Inflammatory macrophage (primary cell): ENCODE measurements at places on chromosomes 13 and 19.
A peak's percentile ranks its signal among the peaks of the same experiment; 100 is the strongest.

- DNase-seq = no peak
Measured at GRCh38 chr19:15252398-15253018, 20.3 kb upstream of the EPHX3 start.

DNA sequence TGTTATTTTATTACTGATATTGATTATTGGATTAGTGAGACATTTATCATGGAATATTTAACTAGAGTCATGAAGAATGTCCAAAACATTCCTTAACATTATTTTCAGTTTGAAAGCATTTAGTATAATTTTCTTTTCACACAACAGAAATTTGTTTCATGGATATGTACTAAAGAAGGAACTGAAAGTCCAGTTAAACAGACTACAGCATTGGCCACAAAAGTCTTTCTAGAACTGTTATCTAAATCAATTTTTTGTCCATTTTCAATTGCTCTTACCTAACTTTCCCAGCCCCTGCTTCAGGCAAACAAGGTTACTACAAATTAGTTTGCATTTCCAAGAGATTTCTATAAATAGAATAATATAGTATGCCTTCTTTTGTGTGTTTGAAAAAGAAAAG is 1018.0 kb upstream of the PCDH20 start:
- DNase-seq = no peak

DNA sequence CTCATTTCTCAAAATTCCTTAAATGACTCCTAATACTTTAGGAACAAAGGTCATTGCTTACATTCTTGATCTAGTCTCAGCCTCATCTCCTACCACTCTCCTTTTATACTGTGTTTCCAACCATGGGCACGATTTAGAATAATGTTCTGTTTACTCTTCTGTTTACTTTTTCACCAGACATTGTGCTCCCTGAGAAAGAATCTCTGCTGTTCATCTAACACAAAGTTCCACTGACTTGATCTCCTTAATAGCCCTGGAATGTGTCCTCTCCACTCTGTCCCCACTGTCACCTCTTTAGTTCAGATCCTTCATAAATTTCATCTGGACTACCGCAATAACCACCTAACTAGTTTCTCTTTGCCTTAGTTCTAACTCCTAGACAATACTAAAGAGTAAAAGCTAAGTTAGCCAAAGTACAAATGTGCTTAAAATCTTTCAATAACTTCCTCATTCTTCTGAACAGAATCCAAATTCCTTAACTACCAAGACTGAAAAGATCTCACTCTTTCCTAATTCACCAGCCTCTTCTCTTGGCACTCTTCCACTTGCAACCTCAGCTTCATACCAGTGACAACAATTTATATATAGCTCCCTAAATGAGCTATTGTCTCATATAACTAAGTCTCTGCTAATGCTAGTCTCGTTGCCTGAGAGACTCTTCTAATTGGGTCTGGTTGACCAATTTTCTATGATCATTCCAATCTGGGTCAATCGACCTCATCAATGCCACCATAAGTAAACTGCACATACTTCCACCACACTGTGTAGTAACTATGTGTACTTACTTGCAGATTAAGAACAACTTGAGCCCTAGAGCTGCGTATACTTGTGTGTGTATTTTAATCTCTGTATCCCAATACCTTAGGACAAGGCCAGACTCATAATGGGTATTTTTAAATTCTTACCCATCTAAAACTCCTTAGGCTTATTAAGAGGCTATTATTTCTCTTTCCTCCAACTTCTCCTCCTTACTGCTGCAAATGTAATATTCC is 179.9 kb downstream of the VWA8 start:
- peak; percentile 47 for DNase-seq

DNA sequence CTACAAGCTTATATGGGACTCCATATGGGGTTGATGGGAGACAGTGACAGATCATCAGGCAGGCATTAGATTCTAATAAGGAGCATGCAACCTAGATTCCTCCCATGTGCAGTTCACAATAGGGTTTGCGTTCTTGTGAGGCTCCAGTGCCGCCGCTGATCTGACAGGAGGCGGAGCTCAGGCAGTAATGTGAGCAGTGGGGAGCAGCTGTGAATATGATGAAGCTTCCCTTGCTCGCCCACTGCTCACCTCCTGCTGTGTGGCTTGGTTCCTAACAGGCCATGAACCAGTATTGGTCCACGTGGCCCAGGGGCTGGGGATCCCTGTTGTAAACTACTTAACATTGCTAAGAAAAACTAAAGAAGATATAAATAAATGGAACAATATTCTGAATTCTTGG is 378.4 kb downstream of the KCNRG start:
- DNase-seq = no peak

DNA sequence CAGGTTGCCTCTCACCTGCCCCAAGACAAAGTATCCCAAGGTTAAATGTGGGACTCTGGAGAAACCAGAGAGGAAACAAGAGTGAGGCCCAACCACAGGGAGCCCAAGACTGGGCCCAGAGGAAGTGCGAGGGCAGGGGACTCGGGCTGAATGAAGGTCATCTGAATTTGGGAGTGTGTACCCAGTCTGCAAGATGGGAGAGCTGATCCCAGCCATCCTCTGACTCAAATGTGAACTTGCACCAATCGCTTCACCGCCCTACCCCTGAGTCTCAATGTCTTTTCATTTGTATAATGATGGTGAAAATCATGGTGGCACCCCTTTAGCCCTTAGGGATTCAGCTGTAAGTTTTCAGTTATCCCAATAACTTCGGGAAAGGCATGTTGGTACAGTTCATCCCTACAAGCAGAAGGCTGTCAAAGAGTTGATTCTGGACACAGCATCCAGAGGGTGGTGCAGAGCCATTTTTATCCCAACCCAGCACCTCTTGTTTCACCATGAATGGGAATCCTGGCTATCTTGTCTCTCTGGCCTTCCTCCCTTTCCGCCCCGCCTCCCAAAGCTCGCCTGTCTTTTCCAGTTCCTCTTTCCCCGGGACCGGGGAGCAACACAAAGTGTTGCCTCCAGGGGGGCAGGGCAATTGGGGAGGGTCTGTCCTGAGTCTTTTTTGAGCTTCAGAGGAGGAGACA is 123.4 kb downstream of the NUFIP1 start:
- DNase-seq = no peak

GRCh38 chr19:55482156-55482961 is 2.6 kb upstream of the NAT14 start:
- DNase-seq = no peak

DNA sequence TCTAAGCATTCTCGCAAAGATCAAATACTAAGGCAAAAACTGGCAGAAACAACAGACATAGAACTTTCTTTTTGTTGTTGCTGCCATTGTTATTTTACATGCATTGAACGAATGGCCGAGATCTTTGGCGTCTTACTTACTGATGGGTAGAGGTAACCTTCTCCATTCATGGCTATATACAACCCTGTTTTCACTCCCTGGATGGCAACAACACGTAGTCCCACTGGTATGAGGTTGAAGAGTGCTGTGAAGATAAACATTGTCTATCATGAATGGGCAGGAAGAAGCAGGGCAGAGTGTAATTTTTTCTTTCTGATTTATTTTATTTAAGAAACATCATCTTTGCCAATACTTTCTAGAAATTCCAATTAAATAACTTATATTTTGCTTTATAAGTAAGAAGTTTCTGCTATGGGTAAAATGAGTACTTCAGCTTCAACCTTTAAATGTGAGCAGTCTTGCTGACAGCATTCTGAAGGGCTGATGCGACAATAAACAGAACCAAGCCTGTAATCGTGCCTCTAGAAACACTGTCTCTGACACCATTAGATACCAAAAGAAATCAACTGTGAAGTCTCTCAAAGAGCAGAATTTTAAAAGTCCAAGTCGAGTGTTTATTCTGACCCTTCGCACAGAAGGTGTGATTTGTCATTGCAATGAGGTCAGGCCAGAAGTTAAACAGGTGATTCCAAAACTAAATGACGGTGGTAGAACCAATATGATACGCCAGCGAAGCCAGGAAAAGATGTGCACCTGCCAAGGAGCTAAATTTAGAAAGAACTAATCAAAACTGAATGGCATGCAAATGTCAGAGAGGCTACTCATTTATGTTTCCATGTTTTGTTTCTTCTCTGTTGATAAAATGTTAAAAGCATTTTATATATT is 416.4 kb downstream of the ITGBL1 start:
- DNase-seq = no peak

DNA sequence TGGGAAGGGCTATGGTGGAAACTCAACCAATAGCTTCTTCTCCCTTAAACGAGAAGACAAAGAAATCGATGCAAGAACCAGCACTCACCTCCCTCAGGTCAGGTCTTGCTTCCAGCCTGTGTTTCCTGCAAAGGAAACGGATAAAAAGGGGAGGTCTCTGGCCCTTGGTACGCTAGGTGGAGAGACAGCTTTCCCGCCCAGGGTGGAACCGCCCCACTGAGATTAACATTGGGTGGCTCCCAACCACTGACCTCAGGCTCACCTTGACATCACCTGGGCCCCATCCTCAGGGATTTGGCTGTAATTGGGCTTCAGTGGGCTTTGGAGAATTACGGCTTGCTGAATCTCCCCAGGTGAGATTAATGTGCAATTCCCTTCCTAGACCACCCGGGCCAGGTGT is at the start of gene NLRP7:
TSS of gene NLRP7 (minus strand) at position 150 of the 400 bp plus-strand sequence.
- DNase-seq = no peak

GRCh38 chr13:30743319-30744055 is 8.1 kb downstream of the ALOX5AP start:
- DNase-seq = peak; percentile 87

- no peak for DNase-seq
Measured at GRCh38 chr13:52406629-52407028, 657 bp upstream of the THSD1 start.

DNA sequence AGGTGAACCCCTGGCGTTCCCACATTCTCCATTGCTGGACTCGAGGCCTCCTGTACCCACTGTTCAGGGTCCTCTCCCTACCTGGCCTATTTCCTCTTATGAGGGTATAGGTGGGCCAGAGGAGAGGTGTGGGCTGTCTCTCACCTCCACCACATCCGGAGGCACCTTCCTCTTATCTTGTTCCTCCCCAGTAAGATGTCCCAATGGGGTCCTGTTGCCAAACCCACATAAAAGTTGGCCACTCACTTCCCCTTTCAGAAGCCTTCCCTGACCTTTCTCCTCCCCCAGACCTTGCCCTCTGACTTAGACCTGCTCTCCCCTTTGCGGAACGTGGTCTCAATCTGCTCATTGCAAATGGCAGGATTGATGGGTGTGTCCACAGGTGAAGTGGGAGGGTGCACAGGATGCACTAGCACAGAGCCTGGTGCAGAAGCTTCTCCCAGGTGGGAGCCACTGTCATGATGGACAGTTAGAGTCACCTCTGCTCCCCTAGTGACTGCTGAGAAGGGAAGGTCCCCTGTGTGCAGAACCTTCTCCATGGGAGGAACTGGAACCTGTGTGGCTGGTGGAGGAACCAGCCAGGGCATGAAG is 1.3 kb downstream of the CYP4F3 start:
- DNase-seq = peak; percentile 55

DNA sequence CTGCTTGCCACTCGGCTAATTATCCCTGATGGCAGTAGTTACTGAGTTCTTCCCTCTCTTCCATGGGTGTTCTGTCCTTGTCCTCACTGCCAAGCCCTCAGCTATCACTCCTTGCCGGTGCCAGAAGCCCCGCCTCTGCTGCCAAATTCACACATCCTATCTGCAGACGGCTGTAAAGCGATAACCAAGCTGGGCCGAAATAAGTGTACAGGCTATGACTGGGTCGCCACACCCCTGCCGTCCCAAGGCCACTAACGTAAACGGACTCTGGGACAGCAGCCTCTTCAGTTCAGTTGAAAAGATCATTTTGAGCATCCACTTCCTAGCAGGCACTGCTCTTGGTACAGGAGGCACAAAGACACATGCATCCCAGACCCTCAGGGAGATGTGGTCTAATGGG is 13.3 kb downstream of the SLC7A1 start:
- DNase-seq = no peak

DNA sequence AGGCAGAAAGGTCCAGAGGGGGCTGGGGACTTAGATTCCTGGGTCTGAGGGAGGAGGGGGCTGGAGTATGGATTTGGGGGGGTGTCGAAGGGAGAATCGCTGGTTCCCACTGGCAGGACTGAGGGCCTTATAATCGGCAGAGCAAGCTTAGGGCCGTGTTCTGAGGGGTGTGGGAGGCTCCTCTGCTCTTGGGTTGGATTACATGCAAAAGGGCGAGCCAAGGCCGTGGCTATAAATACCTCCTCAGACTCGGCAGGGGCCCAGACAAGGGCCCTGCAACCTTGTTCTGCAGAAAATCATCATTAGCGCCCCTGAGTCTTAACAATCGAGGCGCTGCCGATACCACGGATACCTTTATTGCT is 707 bp upstream of the MAMSTR start:
- no peak for DNase-seq

- peak; percentile 63 for DNase-seq
Measured at GRCh38 chr19:11576227-11576626, 1.2 kb downstream of the ACP5 start.

GRCh38 chr19:4361152-4362046 is 18.0 kb downstream of the MPND start:
- DNase-seq = no peak

GRCh38 chr19:47124937-47125668 is 5.5 kb upstream of the SAE1 start:
- peak; percentile 83 for DNase-seq

DNA sequence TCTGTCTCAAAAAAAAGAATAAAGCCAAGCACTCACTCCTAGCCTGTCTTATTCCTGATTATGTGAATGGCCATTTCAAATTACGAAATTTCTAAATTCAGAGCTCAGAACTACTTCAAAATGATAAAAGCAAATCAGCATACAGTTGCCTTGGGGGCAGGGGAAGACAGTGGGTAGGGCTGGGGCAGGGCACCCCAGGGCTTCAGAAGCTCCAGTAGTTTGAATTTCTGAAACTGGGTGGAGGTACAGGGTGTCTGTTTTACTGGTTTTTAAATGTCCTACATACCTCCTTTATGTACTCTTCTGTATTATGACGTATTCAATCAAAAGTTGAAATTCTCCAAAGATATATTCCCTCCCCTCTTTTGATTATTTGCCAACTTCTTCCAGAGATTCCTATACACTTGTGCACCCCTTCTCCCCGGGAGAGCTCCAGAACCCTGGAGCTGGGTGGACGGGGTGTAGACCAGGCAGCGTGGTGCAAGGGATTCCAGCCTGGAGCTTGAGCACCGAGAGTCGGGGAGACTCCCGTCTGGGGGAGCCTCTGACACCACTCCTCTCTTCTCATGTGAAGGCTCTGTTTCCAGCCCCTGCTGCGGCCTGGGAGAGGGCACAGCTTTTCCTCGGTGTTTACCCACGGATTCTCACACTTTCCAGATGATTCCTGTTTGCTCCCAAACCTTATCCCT is 84.7 kb upstream of the GPR183 start:
- no peak for DNase-seq

GRCh38 chr19:19347401-19348110 is 26.9 kb downstream of the MAU2 start:
- no peak for DNase-seq

- DNase-seq = no peak
Measured at GRCh38 chr19:6232601-6233055, 47.1 kb downstream of the MLLT1 start.

GRCh38 chr13:104098421-104098820 is 1032.2 kb upstream of the SLC10A2 start:
- DNase-seq = no peak

DNA sequence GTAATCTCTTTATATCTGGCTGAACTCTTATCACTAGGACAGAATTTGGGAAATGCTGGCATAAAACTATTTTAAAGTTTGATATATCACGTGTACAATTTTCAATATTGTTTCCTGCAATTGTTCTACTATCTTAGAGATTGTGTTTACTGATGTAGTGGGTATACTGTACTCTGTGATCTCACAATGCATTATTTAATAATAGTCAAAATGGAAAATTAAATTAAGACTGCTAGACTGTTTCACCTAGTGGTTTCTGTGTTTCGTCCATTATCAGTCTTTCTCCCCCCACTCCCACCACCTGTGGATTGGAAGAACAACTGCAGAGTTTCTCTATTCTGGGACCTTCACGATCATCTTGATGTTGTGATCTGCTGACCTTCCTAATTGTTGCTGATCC is 449.2 kb upstream of the SLC10A2 start:
- no peak for DNase-seq
